ENCODE measurements at places on chromosomes 3 and 15.

DNA sequence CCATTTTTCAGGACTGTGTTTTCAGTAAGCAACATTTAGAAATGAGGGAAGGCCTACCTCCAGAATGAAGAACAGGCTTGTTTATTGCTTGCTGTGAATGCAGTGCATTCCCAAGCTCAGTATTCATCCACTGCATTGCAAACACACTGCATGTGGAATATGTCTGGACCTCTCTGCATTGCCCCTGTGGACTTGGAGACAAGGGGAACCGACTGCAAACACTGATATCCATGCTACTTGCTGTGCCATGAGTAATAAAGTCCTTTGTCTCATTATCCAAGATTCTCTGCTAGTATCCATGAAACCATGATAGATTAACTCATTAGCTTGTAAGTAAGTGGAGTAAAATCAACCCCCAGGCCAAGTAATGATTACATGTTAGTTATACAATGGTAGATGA, 301.2 kb upstream of the NR2E3 start:
- no peak for DNase-seq

DNA sequence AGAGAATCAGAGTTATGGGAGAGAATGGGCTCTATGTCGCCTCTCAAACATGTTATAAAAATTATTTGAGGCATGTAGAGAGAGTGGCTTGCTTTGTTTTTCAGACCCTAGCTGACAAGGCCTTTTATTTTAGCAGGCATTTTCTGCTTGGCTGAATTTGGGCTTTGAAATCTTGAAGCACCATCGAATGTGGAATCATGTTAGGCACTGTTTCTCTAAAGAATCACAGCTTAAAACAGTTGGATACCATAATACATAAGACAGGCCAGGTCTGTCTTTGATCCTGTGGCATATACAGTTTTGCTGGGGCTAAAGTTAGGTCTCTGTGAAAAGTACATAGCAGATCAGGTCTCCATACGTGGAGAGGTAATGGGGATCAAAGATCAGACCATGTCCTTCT, 142.7 kb downstream of the NEK11 start:
- no peak for DNase-seq

DNA sequence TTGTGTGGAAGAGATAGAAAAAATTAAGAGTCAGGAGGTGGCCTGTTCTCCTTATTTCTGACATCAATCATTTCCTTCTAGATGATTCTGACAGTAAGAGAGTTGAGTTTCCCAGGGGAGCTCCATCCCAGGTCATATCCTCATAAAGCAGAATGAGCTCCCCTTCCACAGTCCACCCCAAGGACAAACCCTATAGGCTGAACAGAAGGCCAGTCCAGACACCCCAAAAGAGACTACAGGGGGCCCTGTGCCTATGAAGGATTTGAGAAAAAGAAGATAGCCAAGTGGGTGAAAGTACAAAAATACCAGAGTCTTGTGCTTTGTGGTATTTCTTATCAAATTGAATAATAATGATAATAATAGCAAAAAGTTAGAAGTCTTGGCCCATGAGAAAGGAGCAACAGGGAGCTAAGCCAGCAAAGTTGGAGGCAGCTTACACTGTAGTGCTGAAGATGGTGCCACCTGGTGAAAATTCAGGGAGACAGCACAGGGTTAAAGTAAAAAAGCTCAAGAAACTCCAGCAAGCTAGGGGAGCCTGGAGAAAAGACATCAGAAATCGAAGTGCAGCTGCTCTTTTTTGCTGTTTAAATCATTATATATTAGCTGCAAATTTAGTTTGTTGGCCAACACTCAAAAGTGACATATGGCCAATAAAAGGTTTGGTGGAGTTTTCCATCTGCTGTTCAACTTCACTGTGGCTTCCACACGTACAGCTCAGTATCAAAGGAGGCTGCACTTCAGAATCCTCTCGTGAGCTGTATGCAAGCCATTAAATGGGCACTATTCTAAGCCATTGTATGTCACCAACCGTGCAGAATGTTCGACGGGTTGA, 35.8 kb upstream of the SLC24A5 start:
- DNase-seq, result no peak

- no peak for DNase-seq
Observed at GRCh38 chr15:100728371-100729201, 126.2 kb downstream of the ASB7 start.

GRCh38 chr15:39491886-39492490, 88.9 kb upstream of the THBS1 start:
- DNase-seq, result no peak

GRCh38 chr15:101531170-101531569, 41.7 kb upstream of the PCSK6 start:
- no peak for DNase-seq

- no peak for DNase-seq
Observed at GRCh38 chr3:107110596-107111305, 266.5 kb upstream of the CCDC54 start.

GRCh38 chr15:82851306-82851850, 42.0 kb downstream of the WHAMM start:
- no peak for DNase-seq
